ENCODE measurements at places on chromosomes 5 and 9. TPM values are rescaled to one million over a fixed set of nuclear protein-coding genes. Genes with fewer than 3 reads are reported as not detected.

The FOXI1 gene
- not detected for total RNA-seq

The KIF12 gene
- 1.8 TPM for total RNA-seq

The GPR21 gene
- total RNA-seq = not detected

The TAL2 gene
- 0.12 TPM for total RNA-seq

The OMD gene
- not detected for total RNA-seq

The ANKRD20A1 gene
- total RNA-seq = 1.5 TPM

The TTC16 gene
- total RNA-seq = 0.05 TPM

The TMOD1 gene
- total RNA-seq = 1.9 TPM

The TJP2 gene
- total RNA-seq = 4.0 TPM

The NOTCH1 gene
- total RNA-seq = 11.0 TPM

The PCDHA1 gene
- 0.14 TPM for total RNA-seq

The SPATA31C1 gene
- not detected for total RNA-seq

The LHX3 gene
- total RNA-seq = 0.08 TPM

The CLIC3 gene
- 5.6 TPM for total RNA-seq

The GRXCR2 gene
- not detected for total RNA-seq

The WNT8A gene
- total RNA-seq = not detected
